ENCODE measurements at places on chromosomes 2 and 18.

DNA sequence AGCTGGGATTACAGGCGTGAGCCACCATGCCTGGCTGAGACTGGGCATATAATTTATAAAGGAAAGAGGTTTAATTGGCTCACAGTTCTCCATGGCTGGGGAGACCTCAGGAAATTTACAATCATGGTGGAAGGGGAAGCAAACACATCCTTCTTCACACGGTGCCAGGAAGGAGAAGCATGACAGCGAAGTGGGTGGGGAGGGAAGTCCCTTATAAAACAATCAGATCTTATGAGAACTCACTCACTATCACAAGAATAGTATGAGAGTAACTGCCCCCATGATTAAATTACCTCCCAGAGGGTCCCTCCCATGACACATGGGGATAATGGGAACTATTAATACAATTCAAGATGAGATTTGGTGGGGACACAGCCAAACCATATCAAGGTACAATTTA, 7.8 kb upstream of the LCLAT1 start:
- DNase-seq: no peak

DNA sequence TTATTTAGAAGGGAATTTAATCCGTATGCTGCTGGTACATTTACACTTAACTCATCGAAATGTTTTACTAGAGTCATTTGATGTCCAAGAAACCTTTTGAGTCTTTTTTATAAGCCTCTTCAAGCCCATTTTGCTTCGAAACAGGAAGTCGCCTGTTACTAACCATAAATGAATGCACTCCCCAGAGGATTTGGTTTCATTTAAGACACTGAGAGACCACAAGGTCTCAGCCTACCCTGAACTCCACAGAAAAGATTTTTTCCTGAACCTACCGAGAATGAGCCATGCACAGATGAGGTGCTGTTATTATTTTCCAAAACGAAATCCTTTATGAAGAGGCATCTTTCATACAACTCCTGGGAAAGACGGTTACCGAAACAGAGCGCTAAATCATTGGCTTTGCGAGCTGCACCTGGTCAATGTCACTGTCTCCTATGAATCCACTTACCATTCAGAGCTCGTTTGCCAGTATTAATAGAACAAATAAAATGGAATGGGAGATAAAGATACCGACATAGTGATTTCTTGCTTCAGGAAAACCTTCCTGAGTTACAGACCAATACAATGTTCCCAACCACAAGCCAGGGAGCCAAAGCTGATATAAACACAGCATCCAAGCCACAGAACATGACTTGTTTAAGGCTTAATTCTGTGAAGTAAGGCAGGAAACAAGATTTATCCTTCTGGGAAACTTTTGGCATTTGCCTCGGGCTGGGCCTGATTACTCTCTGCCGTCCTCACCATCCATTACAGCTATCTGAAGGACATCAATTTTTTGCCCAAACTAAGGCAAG, 382.1 kb downstream of the OSR1 start:
- no peak for DNase-seq

DNA sequence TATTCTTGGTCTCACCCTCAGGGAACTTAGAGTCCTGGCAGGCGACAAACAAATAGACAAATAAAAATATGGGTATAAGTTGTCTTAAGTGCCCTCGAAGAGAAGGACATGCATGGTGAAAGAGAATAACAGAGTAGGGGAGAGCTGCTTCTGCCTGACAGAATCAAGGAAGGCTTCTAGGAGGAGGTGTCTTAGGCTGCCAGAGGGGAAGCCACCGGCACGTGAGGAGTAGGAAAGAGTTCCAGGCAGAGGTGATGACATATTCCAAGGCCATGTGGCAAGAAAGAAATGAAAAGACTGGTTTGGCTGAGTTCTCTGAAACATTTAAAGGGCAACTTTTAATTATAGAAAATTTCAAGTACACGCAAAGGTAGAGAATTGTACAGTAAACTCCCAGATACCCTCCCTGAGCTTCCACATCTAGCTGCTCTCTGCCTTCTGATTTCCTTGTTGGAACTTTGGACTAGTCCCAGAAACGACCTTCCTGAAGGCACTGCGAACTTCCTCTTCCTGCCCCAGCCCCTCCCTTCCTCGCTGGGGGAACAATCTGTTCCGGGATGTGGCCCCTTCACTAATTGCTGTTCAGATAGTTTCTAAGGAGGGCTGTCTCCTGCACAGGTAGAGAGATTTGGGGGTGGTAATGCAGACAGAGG, 91.7 kb downstream of the DYSF start:
- DNase-seq: no peak

DNA sequence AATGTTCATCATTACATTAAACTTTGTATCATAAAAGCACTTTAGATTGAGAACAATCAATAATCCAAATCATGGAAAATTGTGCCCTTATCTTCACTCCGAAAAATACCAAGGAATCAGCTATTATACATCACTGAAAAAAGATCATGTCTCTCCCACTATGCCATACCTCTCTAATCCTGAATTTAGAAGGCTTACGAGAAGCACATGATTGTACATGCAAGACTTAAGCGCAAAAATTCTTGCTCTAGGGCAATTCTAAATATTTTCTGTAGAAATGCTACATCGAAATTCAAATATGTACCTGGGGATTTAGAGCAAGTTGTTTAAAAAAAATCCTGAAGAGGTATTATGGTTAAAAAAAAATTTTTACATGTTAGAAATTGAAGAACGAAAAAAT, 1.3 kb downstream of the CYTIP start:
- DNase-seq: no peak

GRCh38 chr18:69196336-69196735, 204.4 kb upstream of the DOK6 start:
- DNase-seq: no peak

- no peak for DNase-seq
Observed at GRCh38 chr18:56891870-56892269, 240.7 kb downstream of the WDR7 start.

GRCh38 chr2:159573846-159574606, 42.3 kb downstream of the BAZ2B start:
- no peak for DNase-seq

DNA sequence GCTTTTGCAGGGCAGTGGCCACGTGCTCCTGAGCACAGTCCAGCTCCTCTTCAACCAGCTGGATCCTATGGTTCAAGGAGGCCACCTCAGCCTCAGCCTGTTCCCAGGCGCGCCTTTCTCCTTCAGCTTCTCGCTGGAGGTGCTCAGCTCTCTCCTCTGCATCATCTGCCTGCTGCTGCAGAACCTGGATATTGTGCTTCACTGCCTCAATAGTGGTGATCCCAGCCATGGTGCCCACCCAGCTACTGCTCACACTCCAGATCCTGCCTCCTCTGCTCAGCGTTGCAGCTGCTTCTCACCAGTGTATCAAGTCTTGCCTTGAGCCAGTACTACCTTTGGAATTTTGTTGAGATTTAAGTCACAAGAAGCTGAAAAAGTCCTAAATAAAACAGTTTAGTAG, 67.9 kb downstream of the ASXL2 start:
- no peak for DNase-seq

DNA sequence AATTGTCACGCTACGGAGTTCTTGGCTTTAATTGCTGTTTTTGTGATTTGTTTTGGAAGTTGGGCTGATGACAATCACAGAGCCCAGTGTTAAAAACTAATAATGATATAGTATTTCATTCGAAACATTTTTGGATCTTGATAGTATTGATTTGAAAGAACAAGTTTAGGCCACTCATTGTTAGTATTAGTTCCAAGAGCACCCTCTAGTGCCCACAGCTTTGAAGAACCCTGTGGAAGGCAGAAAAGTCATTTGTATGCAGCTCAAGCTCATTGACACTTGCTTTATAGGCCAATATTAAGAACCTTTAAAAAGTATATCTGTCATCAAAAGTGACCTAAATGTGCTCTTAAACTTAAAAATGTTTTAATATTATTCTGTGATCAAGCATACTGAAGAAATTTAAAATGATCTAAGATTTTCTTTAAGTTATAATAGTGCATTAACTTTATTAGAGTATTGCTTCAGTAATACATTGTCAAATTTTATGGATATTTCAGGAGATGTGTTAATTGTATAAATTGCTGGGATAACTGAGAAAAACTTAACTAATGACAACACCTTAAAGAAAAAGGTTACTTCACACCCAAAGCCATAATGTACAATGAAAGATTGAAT, 191.0 kb downstream of the GRB14 start:
- DNase-seq: no peak

- DNase-seq: no peak
Observed at GRCh38 chr2:23235292-23235691, 149.7 kb upstream of the KLHL29 start.

- DNase-seq: no peak
Observed at GRCh38 chr18:41529093-41529492, 425.9 kb upstream of the PIK3C3 start.

DNA sequence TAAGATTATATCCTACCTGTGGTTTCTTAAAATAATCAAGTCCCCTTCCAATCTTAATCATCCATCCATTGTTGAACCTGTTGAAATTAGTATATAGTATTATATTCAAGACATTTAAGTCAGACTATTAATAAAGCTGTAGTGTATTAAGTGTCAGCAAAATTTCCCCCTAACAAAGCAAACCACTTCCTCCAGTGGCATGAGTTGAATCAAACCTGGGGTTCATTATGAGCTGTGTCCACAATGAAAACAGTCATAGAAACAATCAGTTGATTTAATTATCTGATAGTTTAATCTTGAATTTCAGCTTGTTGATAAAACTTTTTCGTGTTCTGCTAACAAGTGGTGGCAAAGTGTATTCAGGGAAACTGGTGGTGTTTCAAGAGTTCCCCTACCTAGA, 11.3 kb downstream of the MITD1 start:
- DNase-seq: no peak

DNA sequence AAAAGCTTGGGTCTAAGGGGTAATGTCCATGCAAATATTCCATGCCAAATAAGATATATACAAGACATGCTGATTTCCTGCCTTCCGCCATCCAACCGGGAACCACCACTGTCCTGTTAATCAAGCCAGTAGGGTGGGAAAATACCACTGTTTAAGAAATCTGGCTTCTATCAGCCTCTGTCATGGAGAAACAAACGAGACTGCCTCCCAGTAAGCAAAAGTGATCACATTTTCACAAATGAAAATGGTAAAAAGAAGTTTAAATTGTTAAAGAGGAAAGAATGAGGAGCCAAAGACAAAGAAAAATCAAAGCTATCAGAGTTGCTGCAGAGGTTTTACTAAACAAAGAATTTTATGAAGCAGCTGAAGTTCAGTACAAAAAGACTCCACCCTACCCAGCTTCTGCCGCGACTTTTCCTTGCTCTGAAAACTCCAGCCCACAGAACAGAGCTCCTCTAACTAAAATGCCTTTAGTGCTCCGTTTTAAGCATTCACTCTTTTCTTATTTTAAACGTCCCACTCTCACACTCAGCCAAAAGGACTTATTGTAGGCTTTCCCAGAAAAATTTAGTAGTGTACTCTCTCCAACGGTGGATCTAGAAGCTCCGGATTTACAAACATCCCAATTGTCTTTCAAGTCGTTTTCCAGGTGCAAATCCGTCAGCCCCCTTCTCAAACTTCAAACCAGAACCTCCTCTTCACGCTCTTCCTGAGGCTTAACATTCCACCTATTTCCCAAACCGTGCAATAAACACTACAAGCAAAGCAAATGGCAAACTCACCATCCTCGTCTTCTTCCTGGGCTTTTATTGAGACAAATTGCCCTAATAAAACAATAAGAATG, 613 bp downstream of the COL5A2 start:
- no peak for DNase-seq

Data from stimulated activated CD4-positive, alpha-beta T cell treated with anti-CD3 and anti-CD28 coated beads, Interleukin-15, amount 100 ng/mL, for 1 hour (primary cell).